Stimulated activated CD8-positive, alpha-beta memory T cell treated with anti-CD3 and anti-CD28 coated beads, Interleukin-7, amount 100 ng/mL, for 24 hours (primary cell): ENCODE measurements at places on chromosomes 1 and 21.

DNA sequence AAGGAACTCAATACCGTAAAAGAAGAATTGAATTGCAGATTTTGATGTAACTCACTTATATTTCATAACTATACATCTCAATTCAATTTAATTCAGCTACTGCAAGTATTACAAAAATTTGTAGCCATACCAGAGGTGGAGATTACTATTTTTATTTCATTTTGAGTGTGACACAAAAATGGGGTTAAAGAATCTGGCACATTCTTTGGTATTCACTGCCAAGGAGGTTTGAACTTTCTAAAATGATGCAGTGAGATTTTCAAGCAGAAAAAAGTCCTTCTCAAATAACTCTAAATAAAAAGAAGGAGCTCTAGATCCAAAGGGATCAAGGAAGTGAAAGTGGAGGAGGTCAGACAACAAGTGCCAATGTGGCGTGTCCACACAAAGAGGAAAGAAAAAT lies 569.0 kb downstream of the DPYD start:
- DNase-seq, result no peak

GRCh38 chr1:202677433-202677832 lies 32.8 kb downstream of the SYT2 start:
- DNase-seq, result no peak

DNA sequence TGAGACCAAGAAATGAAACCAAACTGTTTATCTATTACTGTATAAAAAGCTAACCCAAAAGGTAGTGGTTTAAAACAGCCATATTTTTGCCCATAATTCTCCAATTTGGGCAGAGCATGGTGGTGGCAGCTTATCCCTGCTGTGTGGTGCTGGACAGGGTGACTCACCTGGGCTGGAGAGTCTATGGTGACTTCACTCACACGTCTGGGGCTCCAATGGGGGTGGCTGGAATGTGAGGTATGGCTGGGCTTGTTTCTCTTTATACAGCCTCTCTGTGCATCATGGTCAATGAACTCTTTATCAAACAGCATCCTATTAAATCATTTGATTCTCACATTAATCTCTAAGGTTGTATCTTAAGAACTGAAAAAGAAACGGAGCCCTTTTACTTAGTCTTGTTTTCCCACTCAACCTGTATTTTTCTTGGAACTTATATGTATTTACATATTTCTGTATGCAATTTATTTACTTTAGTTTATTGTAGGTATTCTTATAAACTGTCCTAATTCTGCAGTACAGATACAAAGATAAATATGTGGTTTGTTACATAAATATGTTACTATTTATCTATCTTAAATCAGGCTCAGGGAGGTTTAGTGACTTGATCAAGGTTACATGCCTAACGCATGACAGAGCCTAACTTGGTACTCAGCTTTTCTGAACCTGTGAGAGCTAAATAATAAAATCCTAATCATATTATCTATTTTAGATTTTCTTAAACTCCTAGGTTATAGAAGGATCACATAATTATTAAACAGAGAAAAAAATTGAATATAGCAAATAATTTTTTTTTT lies 37.5 kb upstream of the WLS start:
- no peak for DNase-seq

GRCh38 chr1:246394121-246394520 lies 113.0 kb downstream of the SMYD3 start:
- DNase-seq, result no peak

DNA sequence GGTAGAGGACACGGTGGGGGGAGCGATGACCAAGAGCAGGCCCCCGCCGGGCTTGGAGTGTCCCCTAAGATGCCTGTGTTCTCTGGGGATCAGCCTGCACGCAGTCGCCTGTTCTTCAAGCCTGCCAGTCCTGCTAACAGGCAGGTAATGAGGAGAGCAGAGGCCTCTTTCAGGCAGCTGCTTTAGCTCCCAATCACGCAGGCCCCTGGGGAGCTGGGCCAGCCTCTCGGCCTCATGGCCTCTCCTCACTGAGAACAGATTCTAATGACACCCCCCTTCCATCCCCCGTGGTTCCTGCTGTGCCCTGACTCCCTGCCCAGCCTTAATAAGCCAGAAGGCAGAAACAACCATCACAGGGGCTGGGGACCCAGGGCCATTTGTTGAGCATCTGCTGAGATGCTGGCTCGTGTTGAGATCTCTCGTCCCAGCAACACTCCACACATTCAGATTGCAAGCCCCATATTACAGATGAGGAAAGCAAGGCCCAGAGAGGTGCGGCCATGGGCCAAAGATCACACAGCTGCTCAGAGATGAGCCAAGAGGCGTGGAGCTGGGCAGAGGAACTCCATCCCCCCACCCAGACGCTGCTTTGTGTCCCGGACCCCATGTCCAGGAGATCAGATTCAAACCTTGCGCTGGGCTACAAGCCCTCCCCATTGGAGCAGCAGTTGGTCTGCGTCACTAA lies 71.6 kb upstream of the CASZ1 start:
- DNase-seq, result no peak

DNA sequence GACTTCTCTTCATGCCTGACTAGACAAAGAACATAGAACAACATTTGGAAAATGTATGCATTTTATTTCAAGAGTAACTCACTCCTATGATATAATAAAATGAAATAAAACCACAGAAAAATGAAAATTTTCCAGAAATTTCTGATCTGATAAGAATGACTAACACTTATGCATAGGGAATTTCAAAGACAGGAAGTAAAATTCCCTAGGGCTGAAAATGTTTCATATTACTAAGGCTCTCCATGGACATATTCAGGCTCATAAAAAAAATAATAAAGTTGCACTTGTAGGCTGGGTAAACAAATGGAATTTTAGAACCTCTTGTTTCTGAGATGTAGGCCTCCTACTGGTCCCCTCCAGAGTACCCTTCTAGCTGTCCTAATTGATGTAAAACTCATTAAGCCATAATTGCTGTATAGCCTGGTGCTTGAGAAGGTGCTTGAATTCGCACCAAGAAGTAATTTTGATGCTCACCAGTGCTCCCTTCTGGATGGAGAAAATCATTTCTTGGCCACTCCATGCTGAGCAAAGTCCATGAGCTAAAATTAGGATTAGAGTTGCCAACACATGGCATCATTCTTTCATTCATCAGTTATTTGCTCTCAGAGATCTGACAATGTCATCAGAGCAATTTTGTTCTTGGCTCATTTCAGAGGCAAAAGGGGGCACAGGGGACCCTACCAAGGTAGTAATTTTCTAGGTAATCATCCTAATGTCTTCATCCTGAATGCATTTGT lies 641.0 kb upstream of the CAMK1G start:
- no peak for DNase-seq

DNA sequence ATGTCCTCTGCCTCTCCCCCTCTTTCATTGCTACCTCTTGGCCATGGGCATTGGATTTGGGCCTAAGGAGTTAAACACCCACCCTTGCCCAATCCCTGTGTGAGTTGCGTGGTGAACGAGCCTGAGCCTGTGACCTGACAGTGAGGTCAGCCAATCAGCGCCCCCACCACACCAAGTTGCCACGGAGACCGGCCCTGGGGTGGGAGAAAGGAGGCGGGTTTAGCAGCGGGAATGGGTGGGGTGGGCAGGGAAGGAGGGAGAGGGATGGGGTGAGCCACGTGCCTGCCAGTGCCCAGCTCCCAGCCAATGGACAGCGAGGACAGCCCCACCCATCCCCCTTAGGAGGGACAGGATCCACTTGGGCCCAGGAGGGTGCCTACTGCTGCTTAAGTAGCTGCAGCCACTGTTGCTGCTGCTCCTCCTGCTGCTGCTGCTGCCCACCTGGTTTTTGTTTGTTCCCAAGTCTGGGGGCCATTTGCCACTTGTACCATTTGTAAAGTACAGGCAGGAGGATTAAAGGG lies 9.5 kb downstream of the ZBTB7B start:
- DNase-seq, result no peak

- DNase-seq, result peak; percentile 21
These were observed 2.3 kb downstream of the ANP32E start for GRCh38 chr1:150233359-150234308.

DNA sequence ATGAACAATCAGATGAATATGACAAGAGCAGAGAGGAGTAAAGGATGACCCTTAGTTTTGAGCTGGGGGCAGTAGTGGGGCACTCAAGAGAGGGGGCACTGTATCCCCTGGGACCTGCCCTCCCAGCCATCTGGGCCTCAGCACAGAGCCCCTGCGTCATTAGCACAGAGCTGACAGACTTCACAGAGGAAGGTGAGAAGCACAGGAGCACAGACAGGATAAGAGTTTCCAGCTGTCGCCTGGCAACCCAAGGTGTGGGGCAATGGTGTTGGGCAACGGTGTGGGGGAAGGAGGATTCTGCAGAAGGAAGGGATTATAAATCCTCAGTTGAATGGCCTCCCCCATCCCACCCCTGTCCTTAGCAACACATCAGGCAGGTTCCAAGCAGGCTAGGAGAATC lies 30.2 kb downstream of the RAB3B start:
- DNase-seq, result no peak

DNA sequence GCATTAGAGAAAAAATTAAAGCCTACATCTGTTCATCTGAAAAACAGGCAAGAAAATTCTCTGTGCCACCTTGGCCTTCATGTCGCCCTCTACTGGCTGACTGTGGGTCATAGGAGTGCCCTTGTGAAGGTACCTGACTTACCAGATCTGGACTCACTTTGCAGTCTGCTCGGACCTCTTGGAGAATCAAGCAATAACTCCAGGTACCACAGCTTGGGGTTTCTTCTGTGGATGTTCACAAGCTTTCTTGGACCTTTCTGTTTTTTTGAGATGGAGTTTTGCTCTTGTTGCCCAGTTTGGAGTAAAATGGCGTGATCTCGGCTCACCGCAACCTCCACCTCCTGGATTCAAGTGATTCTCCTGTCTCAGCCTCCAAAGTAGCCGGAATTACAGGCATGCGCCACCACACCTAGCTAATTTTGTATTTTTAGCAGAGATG lies 2.4 kb upstream of the PRAMEF18 start:
- peak; percentile 21 for DNase-seq

GRCh38 chr1:54337928-54338327 lies 68.3 kb downstream of the SSBP3 start:
- DNase-seq, result no peak

DNA sequence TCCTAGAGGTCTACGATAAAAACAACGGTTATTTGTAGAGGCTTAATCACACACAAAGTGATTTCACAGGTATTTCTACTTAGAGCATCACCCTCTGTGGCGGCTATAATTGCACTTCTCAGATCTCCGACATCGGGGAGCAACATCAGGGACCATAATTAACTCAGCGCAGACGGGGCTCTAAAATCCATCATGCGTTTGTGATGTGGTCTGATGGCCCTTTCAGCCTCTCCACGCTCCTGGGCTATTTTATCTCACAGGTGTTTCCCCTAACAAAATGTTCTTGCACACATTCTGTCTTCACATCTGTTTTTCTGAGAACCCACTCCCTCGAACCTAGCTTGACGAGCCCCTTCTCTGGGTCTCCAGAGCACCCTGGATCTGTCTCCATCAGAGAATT lies 146.3 kb upstream of the DUSP10 start:
- DNase-seq, result no peak

- DNase-seq, result peak; percentile 7
These were observed 954 bp downstream of the RSBN1 start for GRCh38 chr1:113811156-113811887.

DNA sequence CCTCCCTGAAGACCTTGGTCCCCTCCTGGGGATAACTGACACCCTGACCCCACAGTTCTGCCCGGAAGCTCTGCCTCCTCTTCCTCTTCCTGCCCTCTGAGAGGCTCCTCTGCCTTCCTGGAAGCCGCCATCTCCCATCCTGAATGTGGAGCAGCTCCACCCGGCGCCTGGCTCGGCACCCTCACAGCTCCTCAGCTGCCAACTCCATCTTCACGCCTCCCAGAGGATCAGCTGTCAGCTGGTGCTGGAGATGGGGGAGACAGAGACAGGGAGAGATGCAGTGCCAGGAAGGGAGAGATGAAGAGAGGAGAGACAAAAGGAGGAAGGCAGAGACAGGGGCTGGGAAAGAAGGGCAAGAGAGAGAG lies 210.4 kb upstream of the CSF3R start:
- DNase-seq, result no peak

- no peak for DNase-seq
These were observed 33.9 kb downstream of the DDR2 start for GRCh38 chr1:162666006-162666645.

- DNase-seq, result no peak
These were observed 6.2 kb upstream of the APCS start for GRCh38 chr1:159581422-159581821.

DNA sequence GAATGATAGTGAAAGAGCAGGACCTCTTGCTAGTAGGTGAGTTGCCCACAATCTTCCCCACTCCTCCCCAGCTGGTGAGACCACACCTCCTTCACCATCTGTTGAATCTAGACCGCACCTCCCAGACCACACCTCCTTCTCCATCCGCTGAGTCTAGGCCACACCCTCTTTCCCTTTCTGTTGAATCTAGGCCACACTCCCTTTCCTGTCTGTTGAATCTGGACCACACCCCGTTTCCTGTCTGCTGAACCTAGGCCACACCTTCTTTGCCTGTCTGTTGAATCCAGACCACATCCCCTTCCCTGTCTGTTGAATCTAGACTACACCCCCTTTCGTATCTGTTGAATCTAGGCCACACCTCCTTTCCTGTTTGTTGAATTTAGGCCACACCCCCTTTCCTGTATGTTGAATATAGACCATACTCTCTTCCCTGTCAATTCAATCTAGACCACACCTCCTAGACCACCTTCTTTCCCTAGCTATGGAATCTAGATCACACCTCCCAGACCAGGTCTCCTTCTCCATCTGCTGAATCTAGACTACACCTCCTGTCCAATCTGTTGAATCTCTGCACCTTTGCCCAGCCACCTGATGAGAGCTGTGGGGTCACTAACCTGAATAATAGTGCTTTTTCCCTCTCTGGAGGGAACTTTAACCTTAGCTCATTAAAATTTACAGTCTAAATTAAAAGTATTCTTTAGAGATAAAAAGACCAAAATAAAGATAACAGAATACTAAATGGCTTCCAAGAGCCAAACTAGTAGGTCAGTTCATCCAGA lies 116.3 kb downstream of the DAB1 start:
- no peak for DNase-seq

DNA sequence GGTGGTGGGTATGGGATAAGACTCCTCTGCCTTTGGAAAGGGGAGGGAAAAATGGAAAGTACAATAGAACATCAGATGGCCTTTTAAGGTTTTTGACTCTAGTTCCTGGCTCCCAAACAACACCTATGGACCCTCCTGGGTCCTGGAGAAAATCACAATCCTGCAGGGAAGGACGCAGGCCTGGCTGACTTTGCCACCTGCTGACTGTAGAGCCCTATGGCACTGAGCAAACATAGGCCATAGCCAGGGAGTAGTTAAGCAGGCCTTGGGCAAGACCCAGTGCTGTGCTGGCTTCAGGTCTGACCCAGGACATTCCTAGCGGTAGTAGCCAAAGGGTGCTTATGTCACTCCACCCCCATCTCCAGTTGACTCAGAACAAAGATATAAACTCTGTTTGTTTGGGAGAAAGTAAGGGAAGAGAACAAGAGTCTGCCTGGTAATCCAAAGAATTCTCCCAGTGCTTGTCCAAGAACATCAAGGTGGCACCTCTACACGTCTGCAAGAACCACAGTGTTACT lies 149.0 kb downstream of the SLC44A5 start:
- DNase-seq, result no peak

DNA sequence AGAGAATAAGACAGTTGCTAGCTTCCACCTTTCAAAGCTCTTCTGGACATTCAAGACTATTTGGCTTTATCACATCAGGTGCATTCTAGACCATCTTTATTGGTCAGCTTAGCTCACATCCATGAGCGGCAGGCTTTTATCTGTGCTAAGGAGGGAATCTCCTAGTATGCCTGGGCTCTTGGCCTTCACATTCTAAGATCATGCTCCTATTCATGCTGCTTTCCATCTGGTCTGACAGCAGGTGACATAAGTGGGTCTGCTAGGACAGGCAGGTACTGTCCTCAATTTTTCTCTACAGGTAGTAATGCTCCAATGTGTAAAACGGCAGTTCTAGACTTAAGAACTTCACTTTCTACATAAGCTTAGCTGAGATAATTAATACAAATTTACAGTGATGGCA lies 39.2 kb upstream of the ADAMTS1 start:
- no peak for DNase-seq
